ENCODE measurements at places on chromosomes 6 and 20.

DNA sequence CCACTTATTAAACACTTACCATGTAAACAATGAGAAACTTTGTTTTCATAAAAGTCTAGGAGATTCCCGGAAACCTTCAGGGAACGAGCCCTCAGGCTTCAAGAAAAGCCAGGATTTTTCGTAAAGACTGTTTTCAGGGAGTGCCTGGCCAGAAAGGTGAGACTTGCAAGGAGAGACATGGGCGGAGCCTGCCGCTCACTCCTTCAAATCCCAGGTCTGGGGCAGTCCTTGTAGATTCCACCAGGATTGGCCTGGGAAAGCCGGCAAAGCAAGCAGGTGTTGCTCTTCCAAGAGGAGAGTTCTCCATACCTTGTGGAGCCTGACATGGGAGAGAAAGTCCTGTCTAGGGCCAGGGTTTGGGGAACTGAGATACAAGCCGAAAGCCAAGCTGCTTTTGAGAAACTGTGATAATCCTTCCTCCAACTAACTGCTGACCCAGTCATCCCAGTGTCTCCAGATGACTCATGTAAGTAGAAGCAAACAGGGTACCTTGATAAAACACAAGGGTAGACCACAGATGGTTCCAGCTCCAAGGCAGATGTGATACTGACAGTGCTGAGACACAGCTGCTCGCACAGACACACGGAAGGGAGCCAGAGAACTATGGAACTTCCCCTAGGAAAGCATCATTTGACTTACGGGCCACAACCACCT, 69.4 kb upstream of the NAA20 start:
- DNase-seq: no peak

GRCh38 chr6:33630014-33630413, 8.9 kb downstream of the ITPR3 start:
- no peak for DNase-seq

DNA sequence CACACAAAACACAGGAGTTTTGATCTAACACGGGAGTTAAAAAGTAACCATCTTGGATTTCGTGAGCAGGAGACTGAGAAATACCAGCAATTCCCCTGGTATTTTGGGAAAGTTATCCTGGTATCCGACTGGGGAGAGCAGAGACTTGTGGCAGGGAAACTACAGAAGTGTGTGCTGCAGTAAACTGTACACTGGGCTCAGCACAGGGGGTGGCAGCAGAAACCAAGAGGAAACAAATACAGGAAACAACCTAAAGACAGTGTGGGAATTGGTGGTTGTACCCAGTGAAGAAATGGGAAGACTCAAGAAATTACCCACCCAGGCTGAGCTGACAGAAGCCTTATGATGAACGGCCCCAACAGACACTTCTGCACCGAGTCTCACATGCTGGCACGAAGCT, 109.8 kb downstream of the CHD6 start:
- no peak for DNase-seq

- DNase-seq: no peak
Measured at GRCh38 chr6:111602481-111603011, 3.1 kb downstream of the TRAF3IP2 start.

- no peak for DNase-seq
Measured at GRCh38 chr6:1516742-1517520, 92.8 kb upstream of the FOXC1 start.

DNA sequence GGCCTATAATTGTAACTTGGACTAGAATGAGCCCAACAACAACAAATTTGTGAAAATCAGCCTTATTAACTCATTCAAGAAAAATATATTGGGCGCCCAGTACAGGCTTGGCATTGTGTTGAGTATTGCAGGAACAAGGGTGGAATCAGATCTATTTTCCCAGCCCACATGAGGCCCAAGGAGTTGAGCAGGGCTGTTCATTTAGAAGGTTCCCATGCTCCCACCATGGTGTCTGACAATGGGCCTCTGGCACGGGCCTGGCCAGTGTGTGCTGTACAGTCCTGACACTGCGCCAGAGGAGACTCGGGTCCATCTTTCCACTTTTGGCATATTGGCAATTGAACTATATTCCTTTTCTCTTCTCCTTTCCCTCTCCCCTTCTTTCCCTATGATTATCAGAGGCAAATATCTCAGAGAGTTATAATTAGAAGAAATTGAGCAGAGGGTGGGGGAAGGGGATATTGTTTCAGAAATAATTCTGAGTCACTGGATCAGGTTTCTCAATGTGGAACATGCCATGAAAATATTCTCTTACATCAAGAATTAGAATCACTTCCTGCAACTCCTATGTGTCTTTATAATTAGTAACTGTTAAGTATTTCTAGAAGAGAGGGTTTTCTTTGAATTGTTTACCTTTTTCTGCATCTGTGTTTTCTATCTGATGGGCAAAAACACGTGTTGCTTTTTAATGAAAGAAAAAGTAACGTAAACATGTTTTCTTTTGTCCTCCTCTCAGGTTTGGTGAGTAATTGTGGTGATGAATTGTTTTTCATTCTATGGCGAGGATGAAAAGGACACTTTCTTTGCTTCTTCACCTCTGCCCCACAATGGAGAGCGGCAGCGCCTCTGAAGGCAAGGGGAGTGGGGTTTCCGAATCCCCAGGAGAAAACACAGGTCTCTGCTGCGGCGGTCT, 209.4 kb downstream of the FOXA2 start:
- DNase-seq: no peak

DNA sequence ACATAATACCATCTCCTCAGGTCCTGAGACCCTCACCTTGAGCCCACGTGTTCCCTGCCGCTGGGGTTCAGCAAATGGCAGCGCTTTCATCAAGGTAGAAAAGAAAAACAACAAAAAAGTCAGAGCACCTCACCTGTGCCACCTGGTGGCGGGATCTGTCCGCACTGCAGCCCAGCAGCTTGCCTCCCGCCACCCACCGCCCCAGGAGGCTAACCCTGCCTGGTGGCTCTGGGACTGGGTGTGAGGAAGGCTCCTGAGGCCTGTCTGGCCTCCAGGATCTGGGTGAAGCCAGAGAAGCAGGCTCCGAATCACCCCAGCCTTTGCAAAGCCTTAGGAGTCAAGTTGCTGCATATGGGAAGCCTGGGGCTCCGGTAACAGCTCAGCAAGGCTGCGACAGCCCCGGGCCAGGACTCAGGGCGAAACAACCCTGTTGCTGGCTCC, 270.8 kb downstream of the BMP7 start:
- DNase-seq: peak; percentile 56

GRCh38 chr20:10800288-10800687, 126.5 kb upstream of the JAG1 start:
- no peak for DNase-seq

DNA sequence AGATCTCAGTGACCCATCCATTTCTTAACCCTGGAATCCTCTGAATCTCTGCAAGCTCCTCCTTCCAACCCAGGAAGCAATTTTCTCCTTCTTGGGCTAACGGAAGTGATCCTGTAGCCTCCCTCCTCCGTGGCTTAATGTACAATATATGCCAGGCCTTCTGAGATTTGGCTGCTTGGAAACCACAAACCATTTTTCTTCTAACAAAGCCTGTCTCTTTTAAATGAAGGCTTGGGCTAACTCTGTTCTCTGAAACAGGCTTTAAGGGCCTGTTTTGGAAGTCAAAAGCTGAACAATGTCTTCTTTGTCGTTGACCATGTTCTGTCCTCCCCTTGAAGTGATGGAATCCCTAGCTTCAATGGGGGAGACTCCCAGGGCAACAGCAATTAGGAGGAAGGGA, 14.9 kb downstream of the FYN start:
- DNase-seq: no peak

GRCh38 chr6:167154291-167154690, 3.5 kb downstream of the GPR31 start:
- DNase-seq: no peak

DNA sequence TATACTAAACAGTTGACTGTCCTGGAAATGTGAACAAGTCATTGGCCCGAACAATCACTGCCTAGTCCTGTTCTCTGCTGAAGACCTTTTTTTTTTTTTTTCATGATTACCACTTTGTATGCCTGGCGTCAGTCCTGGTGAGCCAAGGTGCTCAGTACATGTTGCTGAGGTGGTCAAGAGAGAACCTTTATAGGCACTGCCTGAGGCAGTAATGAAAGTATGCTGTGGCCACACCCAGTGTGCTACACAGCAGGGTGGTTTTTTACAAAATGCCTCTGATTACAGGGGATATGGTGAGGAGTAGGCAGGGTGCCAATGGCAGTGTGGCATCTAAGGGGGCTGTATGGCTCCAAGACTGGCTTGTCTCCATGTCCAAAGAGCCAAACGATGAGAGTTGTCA, 135.1 kb upstream of the ENPP5 start:
- DNase-seq: no peak

DNA sequence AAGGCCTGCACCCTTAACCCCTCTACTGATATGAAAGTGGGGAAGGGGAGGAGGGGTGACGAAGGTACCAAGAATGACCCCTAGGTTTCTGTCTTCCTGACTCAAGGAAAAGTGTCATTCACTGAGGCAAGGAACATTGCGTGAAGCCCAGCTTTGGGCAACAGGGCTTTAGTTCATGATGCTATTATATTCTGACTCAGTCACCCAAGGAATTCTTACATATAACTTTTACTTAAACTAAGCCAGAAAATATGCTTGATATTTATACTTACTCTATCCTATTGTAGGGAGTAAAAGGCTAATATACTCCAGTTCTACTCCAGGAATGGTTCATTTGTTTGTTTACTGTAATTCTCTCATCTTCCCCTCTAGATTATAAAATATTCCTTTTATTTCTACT, 60.5 kb downstream of the DOP1A start:
- no peak for DNase-seq
